CD4-positive, alpha-beta T cell treated with Interleukin-6 at 100 ng/mL for 8 hours (primary cell): ENCODE measurements at places on chromosomes 11 and 22.

GRCh38 chr22:30038219-30038618 is 42.0 kb upstream of the HORMAD2 start:
- DNase-seq, result no peak

- no peak for DNase-seq
Observed at GRCh38 chr11:131094827-131095226, 178.5 kb upstream of the SNX19 start.

- no peak for DNase-seq
Observed at GRCh38 chr11:83437939-83438338, 151.8 kb upstream of the CCDC90B start.

- no peak for DNase-seq
Observed at GRCh38 chr11:526192-526591, 9.2 kb downstream of the HRAS start.

DNA sequence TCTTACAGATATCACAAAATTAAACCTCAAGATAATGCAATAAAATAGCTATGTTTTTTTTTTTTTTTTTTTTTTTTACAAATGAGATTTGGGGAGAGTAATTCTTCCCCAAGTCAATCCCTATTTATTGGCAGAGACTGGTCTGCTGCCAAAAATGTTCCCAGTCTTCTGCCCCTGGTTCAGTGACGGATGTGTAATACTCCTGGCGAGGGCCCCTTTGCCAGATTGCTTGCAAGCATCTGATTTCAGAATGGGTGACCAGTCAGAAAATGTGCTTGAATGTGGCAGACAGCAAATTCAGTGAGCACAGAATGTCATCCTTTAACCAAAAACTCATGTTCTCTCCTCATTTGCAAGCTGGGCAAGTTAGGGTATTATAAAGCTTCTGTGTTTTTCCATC is 363.8 kb upstream of the MTNR1B start:
- no peak for DNase-seq

DNA sequence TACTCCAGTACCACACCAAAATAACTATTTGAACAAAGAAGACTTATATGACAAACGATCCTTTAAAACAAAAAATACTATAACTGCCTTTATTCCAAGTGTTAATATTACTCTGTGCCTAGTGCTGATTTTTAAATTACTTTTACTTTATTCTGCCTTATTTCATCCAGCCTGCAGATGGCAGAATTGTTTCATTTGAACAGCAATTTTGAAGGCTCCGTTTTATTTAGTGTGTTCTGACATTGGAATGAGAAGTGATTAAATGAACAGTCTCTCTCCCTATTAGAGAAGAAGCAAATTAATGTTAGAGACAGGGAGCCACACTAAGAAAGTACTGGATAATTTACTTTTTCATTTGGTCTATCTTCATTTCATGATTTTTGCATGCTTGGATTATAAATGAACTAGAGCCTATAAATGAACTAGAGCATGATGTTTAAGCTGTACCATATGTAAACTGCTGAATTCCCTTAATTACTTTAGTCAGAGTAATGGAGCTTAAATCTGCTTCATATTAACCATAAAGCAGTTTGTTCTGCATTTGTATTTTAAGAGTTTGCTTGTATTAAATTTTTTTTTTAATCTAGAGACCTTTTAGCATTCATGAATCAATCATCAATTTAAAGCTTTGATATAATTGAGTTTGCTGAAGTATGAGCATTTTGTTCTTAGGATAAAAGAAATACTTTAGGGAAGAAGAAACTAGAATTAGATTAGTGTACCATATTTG is 9.8 kb downstream of the PDHX start:
- DNase-seq, result peak; percentile 40

- no peak for DNase-seq
Observed at GRCh38 chr22:35835267-35835997, 117.8 kb downstream of the APOL5 start.

- peak; percentile 49 for DNase-seq
Observed at GRCh38 chr11:33857933-33858371, 33.9 kb downstream of the LMO2 start.

DNA sequence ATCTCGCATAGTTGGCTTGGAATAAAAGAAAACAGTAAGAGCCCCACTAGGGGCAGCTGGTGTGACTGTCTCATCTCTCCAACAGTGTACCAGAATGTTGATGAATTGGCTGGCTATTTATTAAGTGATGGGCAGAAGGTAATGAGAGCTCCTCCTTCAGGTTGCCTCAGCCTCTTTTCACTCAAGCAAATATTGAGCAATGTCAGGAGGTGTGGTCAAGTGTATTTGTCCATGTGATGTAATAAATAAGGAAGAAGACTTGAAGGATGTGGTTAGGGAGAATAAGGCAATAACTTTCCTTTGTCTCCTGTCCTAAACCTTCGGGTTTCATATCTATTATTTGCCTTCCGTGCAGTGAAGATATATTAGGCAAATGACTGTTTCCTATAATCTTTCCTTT is at the start of gene TCN1:
TSS of gene TCN1 (minus strand) at position 91 of the 400 bp plus-strand sequence. CDS start at position 74, 17 bp downstream.
- no peak for DNase-seq

GRCh38 chr11:111514216-111515031 is at the start of gene HOATZ:
Gene HOATZ (plus strand): TSS chr11:111514778. CDS start chr11:111514785, 7 bp downstream.
- DNase-seq, result no peak

GRCh38 chr11:117983163-117983475 is 3.1 kb upstream of the IL10RA start:
- no peak for DNase-seq

DNA sequence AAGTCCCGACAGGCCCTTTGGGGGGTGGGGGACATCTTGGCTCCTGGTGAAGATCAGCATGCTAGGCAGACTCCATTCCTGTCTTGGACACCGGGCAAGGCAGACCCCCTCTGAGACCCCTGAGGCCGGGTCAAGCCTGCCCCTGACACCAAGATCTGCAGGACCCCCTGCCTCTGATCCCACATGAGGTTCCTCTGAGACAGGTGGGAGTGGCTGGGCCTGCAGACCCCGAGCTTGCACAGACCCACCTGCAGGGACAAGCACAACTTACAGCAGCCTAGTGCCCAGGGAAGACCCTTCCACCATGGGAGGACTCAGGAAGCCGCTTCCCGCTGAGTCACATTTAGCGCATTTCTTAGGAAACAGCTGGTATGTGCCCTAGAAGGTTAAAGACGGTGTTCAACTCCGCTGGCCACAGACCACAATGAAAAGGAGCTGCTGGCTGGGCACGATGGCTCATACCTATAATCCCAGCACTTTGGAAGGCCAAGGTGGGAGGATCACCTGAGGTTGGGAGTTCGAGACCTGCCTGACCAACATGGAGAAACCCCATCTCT is 15.5 kb downstream of the ARVCF start:
- DNase-seq, result no peak

DNA sequence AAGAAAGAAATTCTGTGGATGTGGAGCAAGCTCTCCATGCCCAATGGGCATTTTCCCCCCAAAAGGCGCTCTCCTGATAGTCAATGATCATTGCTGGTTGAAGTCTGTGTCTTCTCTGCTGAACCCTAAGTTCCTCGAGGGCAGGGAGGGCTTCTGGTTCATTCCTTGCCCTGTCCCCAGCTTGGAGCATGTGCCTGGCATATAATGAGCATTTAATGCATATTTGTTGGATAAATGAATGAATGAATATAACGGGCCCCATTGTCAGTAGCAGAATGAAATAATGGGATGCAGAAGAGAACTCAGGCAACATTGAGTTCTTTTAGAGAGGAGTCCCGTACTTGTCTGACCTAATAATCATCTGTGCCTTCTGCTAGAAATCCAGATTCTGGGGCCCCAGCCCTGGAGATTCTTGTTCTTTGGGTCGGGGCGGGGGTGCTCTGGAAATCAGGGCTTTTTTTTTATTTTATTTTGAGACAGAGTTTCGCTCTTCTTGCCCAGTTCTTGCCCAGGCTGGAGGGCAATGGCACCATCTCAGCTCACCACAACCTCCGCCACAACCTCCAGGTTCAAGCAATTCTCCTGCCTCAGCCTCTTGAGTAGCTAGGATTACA is 64.4 kb downstream of the CD82 start:
- DNase-seq, result no peak

DNA sequence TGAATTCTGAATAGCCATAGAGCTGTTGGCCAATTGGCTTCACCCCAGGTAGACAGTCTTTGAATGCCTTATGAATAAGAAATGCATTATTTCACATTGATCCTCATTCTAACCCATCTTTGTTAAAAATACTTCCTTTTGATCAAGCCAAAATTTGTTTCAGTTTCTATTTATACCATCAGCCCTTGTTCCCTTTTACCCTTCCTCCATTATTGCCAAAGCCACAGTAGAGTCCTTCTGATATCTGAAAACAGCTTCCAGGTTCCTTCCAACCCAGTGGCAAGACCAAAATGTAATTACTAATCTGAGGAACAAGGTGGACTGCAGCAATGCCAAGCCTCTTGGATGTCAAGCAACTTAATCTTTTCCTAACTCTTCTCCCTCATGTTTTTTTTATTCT is 458.8 kb downstream of the BUD13 start:
- no peak for DNase-seq

- no peak for DNase-seq
Observed at GRCh38 chr11:43518408-43519160, 159.9 kb downstream of the TTC17 start.

DNA sequence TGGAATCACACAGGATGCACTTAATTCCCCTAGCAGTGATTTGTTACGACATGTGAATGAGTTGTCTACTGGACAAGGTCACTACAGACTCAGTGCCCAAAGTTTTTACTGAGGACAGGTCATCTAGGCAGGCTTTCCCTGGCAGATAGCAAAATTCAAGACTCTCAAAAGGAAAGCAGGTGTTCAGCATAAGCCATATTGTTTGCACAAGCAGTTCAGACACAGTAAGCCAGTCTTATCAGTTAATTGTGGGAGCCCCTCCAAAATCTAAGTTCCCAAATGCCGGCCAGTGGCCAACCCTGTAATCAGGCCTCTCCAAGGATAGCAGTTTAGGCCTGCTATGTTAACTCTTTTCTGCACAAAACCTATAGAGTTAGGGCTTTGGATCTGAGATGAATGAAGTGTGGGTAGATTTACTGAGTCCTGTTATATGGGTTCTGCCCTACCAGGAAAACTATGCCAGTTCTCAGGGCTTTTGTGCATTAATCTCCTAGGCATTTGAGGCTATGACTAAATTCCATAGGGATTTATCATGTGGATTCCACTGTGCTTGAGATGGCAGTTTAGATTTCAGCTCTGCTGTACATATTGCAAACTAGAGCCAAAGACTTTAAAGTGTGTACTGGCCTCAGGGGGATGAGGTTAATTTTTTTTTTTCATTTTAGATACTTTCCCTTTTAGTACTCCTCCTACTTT is 4.8 kb upstream of the ARHGEF12 start:
- DNase-seq, result no peak

- DNase-seq, result no peak
Observed at GRCh38 chr11:116615211-116615865, 157.4 kb downstream of the BUD13 start.

DNA sequence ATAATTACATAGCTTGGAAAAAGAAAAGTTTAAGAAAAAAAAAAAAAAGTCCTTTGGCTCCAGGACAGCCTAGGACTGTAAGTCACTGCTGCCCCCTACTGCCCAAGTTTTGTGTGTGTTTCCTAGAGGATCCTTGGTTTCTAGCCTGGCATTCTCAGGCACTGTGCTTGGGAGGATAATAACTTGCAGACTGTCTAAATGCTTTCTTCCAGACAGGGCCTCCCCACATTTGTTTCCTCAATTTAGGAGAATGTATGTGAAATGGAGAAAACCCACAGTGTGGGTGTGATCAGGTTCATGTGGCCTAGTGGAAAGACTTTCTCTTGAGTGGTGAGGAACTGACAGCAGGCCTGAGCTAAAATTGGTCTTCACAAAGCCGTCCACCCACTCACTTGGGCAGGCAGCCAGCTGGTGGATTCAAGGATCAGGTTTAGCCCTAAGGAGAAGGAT is 191.0 kb downstream of the NAV2 start:
- DNase-seq, result peak; percentile 11

- no peak for DNase-seq
Observed at GRCh38 chr22:42881982-42882656, 25.0 kb upstream of the ARFGAP3 start.

GRCh38 chr11:95760941-95761340 is 28.6 kb downstream of the FAM76B start:
- DNase-seq, result no peak

GRCh38 chr22:30275625-30276024 is 9.0 kb upstream of the OSM start:
- DNase-seq, result peak; percentile 34

DNA sequence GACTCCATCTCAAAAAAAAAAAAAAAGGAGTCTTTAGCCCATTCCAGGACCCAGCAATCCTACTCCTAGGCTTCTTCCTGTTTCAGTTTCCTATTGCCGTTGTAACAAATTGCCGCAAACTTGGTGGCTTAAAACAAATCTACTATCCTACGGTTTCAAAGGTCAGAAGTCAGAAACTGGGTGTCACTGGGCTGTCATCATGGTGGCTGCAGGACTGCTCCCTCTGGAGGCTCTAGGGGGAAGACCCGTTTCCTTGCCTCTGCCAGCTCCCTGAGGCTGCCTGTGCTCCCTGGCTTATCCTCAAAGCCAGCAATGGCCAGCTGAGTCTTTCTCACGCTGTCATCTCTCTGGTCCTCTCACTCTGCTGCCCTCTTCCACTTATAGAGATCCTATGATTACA is 8.7 kb upstream of the DAGLA start:
- no peak for DNase-seq

DNA sequence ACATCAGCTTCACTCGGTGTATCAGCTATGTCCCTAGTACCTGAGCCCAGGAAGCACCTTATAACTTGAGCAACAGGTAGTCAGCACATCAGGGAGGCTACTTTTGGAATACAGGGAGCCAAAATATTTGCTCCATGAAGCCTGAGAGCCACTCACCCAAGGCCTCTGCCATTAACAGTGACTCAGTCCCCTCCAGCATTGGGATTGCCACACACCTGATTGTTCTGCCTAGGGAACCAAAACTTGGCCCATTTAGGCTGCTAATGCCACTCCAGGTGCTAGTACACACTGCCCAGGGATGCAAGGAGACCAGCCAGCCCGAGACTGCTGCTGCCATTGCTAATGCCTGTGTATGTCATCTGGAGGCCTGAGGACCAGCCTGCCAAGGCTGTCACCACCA is 773.6 kb upstream of the TENM4 start:
- DNase-seq, result no peak

GRCh38 chr11:19445771-19446170 is 205.0 kb upstream of the E2F8 start:
- DNase-seq, result no peak

GRCh38 chr11:134360050-134360835 is 28.5 kb downstream of the GLB1L2 start:
- peak; percentile 54 for DNase-seq

- no peak for DNase-seq
Observed at GRCh38 chr11:92316106-92316809, 91.6 kb downstream of the FAT3 start.
